CD4-positive, alpha-beta T cell treated with Interleukin-4 for 4 hours (primary cell): ENCODE measurements at places on chromosomes 6 and 20.
A peak's percentile ranks its signal among the peaks of the same experiment; 100 is the strongest.

- DNase-seq: no peak
Observed at GRCh38 chr20:23226612-23227265, 123.9 kb upstream of the NXT1 start.

DNA sequence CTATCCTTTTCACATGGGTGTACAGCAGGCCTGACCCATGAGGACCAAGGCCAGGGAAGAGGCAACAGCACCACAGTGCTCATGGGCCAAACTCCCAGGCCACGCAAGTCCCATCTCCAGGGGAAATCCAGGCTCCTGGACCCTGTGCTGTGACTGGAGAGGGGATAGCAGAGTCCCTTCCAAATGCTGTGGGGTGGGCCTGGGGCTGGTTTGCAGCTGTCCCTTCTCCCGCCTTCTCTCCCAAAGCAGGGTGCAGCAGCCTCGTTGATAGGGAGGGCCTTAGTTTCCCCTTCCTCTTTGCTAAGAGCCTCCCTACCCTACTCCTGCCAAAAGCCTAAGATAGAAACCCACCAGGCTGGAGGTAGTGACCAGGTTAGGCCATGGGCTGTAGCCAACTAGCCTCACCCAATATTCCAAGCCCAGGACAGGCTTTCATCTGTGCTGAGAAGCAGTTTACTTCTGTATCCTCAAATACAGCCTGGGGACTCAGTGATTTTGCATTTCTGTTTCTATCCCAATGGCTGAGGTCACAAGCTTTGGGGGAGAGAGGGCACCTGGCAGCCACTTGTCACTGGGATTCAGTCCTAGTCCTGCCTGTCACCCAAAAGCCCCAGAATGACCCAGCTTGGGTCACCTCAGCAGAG, 1.4 kb downstream of the CTSZ start:
- DNase-seq: no peak

- no peak for DNase-seq
Observed at GRCh38 chr6:20802596-20802995, 268.3 kb downstream of the CDKAL1 start.

- DNase-seq: no peak
Observed at GRCh38 chr6:154852687-154853086, 119.5 kb downstream of the SCAF8 start.

DNA sequence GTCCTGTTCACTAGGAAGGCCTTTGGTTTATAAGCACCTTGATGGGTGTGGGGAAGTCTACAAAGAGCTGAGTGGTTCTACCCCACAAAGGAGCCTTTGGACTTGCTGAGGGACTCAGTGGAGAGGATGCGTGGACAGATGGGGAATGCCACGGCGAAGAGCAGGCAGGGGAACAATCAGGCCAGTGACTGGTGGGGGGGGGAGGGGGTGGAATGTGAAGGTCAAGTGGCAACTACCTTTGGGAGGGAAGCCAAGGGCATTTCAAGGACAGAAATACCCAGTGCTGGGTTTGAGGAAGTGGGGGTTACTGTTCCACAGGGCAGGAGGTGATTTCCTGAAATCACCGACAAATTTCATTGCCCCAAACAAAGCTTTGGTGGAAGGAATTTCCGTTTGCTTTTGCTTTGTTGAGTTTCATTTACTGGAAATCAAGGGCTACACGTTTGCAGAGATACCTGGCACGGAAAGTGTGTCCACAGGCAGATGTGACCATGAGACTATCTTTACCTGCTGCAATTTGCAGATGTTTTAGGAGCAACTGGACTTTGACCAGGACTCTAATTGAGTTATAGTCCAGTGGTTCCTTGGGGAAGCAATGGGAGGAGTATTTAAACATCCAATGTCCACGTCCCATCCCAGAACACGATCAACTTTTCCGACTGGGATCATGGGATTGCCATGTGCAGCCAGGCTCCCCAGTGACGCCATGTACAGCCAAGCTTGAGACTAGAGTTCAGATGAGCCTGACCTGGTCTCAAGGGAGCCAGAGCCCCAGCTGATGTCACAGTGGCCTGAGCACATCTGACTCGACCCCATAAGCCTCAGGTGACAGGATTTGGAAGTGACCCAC, 8.0 kb downstream of the CST3 start:
- DNase-seq: no peak

GRCh38 chr6:99219788-99220187, 129.7 kb downstream of the FAXC start:
- DNase-seq: no peak

DNA sequence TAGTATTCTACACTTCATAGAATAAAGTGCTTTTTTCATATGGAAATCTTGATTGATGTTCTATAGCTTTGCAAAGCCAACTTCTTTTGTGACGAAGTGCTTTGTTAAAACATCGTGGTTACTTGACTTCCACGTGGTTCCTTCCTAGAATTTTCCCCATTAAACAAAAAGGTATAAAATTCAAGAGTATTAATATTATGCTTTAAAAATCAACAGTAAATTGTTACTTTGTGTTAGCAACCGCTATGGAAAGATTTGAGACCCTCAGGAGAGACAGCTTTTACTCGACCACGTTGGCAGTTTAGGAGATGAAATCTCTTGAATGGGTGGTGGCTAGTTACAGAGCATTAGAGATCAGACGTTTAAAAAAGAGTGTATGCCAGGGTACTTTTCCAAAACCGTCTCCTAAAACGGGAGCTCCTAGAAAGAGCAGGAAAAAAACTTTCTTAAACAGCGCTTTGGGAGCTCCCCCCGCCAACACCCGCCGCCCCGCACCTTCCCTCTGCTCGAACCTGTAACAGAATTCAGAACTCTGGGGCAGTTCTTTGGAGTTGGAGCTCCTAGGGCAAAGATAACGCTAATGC, 920 bp downstream of the GJA1 start:
- no peak for DNase-seq

DNA sequence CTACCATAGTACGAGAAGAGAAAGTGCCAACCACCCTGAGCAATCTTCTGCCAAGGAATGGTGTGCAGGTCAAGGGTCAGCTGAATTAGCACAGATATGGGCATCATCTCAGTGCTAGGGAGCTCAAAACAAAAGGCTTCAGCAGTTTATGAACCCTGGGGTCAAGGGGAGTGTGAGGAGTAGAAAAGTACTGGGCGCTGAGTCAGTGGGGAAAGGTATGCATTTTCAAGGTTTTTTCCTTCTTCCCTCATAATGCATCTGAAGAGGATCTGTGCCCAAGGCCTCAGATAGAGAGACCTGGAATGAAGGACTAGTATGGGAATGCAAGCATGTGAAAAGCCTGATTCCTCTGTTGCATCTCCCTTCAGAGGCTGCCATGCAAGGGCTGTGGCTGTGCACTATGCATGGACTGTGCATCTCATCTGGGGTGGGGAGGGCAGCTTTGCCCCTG, 81.7 kb downstream of the PERP start:
- DNase-seq: no peak

- no peak for DNase-seq
Observed at GRCh38 chr6:25413207-25413905, 134.2 kb downstream of the CARMIL1 start.

- DNase-seq: no peak
Observed at GRCh38 chr20:40565682-40566040, 123.4 kb downstream of the MAFB start.

GRCh38 chr6:148746363-148747144, at the start of gene UST:
Gene UST (plus strand): TSS chr6:148747030. CDS start chr6:148747431, 401 bp downstream.
- peak; percentile 78 for DNase-seq

GRCh38 chr6:36361071-36361470, 24.4 kb upstream of the BNIP5 start:
- no peak for DNase-seq

DNA sequence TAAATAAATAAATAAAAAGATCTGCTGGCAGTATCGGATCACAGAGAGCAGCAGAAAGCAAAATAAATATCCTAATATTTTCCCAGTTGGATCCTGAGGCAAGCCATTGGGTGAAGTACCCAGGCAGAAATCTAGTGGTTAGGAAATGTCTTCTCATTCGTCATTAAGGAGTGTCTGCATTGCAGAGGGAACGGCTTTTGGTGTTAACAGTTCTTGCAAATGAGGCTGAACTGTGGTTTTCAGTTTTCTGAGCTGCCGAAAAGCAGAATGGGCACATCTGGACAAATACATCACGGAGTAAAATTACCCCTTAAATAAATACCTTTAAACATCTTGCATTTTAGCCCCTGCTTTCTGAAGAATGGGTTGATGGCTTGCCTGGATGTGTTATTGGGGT, 82.3 kb upstream of the MPC1 start:
- DNase-seq: no peak

GRCh38 chr6:117393045-117393444, 32.7 kb downstream of the ROS1 start:
- no peak for DNase-seq

DNA sequence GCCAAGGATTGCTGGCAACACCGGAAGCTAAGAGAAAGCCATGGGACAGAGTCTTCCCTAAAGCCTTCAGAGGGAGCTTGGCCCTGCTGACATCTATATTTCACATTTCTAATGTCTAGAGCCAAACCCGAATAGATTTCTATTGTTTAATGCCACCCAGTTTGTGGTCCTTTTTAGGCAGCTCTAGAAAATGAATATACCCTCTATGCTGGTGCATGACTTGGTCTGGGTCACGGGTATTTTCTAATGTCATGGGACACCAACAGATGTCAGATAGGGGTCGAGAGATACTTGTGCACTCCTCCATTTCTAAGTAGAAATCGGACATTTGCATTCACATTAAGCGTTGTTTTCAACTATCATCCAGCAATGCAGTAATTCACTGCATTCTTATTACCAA, 37.0 kb upstream of the SOX4 start:
- DNase-seq: no peak

DNA sequence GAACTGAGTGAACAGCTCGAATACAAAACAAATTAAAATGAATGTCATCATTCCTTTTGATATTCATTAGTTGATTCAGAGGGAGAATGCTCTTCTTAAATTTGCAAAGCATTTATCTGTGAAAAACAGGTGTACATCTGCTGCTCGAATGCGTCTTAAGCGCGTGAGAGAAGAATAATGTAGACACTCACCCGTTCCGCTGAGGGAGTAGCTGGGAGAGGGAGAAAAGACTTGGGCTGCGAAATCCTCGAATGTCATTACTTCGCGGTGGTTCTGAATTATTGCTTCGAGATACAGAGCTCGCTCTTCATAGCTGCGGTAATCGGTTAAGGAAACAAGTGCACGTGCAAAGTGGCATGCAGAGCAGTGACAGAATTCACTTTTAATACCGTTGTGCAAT, 43.9 kb downstream of the INSM1 start:
- DNase-seq: no peak

- DNase-seq: no peak
Observed at GRCh38 chr20:51437182-51437924, 105.2 kb downstream of the NFATC2 start.

GRCh38 chr6:137547601-137548000, 53.4 kb upstream of the OLIG3 start:
- no peak for DNase-seq

DNA sequence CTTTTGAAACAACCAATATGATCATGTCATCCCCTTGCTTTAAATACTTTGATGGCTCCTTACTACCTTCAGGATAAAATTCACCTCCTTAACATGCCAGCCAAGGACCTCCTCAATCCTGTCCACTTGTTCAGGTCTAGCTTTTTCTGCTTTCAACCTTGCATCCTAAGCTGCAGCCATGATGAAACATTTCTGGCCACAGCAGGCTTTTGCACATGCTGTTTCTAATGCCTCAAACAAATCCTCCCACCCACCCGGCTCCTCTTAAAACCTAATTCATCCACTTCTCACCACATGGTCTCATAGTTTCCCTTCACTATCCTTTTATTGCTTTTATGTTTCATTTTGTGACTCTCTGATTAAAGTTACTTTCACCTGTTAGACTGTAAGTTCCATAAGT, 124.6 kb downstream of the MYB start:
- DNase-seq: no peak

GRCh38 chr6:158536084-158536890, 23.6 kb upstream of the TMEM181 start:
- DNase-seq: peak; percentile 57

DNA sequence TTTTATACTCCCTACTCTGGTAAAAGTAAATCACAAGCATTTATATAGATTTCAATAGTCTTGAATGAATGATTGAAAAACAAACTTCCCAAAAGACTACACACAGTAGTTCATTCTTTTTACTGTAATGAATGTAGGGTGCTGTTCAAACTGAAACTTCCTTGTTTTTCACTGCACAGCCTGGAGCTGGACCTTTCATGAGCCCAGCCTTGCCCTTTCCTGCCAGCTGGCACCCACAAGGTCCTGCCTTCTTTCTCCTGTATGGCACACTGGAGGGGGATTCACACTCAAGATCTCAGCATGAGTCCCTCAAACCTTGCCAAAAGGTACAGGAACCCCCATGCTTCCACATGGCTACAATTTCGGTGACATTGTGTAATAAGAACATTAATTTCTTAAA, 50.9 kb downstream of the COL12A1 start:
- DNase-seq: no peak

GRCh38 chr6:42010909-42011308, 39.4 kb upstream of the TAF8 start:
- no peak for DNase-seq

DNA sequence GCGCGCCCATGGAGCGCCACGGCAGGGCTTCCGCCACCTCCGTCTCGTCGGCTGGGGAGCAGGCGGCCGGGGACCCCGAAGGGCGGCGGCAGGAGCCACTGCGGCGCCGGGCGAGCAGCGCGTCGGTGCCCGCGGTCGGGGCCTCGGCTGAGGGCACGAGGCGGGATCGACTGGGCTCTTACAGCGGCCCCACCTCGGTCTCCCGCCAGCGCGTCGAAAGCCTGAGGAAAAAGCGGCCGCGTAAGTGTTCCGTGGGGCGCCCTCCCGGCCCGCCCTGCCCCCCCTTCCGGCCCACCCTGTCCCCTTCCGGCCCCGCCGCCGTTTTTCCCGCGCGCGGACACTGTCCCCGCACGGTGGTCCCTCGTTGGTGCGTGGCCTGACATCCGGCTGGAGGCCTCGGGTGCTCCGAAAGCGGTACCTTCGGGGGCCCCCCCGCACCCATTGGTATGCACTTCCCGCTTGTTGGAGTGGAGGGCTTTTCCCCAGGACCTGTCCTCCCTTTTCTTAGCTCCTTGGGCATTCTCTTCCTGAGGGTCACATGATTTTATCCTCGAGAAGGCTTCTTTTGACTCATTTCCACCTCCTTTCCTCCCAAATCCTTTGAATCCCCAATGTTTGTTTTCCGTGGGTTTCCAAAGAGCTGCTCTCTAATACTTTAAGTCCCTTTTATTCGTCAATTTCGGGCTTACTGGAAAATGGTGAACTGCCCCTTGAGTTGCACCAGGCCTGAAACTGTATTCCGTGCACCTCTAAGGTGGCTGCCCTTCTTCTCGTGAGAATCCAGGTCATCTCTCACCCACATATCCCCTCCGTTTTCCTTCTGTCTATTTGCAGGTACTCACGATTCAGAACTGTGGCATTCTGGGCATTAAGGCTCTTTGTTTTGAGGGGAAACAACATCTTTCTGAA, 556 bp downstream of the PANK2 start:
- DNase-seq: no peak

GRCh38 chr6:9499709-9500108, 915.2 kb downstream of the TFAP2A start:
- DNase-seq: no peak

- DNase-seq: no peak
Observed at GRCh38 chr6:95866732-95867131, 149.0 kb upstream of the FUT9 start.

- no peak for DNase-seq
Observed at GRCh38 chr6:110181131-110182030, 1.2 kb downstream of the CDC40 start.
